Stimulated activated CD4-positive, alpha-beta T cell treated with anti-CD3 and anti-CD28 coated beads, Interleukin-1b, Interleukin-23, amount 100 ng/mL, for 24 hours (primary cell): ENCODE measurements at places on chromosomes 7 and 10.

- no peak for DNase-seq
Observed at GRCh38 chr10:130425169-130425568, 289.0 kb downstream of the GLRX3 start.

DNA sequence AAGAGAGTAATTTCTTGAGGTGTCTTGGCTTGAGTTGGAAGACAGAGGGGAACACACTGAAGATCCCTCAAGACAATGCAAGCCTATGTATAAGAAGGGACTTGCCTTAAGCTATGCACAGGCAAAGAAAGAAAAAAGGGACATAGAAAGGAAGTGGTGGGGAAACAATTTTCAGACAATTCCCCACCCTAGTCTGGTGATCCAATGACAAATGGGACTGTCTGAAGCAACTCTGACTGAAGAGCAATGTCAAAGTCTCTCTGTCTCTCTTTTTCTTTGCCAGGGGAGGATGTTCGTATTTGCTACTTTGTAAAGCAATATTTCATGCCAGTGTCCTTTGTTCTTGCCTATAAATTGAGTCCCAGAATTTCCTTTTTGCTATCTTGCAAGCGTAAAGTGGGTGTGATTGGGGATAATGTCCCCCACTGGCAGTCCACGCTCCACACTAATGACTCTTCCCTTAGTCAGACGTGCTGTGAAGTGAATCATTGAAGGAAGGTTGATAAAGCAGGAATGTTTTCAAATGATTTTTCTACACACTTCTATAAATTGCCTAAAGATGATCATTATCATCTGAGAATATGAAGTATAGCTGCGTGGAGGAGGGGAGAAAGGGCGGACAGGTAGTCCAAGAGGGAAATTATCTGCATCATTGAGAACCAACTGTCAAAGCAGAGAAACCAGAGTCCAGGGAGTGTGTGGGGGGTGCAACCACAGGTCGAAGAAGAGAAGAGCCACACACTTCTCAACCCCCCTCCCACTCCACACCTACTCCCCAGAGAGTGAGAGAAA is 243.8 kb upstream of the ETV1 start:
- DNase-seq, result no peak

GRCh38 chr10:72245949-72246525 is 27.7 kb upstream of the DDIT4 start:
- DNase-seq, result no peak

GRCh38 chr10:110355922-110356627 is 51.4 kb upstream of the SMNDC1 start:
- no peak for DNase-seq

- no peak for DNase-seq
Observed at GRCh38 chr10:62224606-62225005, 44.0 kb downstream of the RTKN2 start.

DNA sequence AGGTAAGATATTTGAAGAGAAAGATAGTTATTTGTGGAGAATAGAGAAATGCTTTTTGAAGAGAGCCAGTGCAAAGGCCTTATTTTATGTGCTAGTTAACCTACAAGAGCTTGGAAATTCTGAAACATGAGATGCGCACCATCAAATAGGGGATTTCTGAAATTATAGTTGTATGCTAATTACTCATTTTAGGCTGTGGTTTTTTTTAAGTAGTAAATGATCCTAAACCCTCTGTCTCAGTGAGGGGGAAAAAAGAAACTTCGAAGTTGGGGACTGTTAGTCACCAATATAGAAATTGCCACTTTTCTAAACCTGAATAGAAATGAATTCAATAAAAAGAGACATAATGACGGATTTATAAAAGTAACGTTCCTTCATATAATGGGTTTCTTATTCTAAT is 119.3 kb upstream of the MDFIC start:
- DNase-seq, result no peak

GRCh38 chr10:11907914-11908313 is 84.8 kb downstream of the PROSER2 start:
- DNase-seq, result no peak

DNA sequence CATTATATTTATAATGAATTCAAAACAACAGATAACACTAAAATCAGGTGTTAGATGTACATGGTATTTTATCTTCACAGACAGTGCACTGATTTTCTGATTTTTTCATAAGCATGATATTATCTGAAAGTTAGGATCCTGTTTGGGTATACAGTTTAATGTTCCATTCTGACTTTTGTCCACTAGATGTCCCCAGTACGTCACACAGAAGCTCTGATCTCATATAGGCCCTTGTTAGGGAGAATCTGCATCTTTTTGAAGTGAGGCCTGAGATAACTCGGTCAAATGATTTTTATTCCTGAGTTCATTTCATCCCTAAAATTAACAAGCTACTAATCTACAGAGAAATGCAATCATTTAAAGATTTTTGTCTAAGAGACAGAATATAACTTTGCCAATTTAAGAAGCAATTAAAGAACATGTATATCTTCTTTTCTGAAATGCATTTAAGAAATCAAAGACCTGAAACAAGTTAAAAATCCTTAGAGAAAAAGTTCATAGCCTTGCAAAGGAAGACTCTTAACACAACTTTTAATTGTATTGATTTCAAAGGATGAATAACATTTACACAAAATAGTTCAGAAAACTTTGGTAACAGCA is 72.0 kb upstream of the TES start:
- no peak for DNase-seq
